Motor neuron (in vitro differentiated cells): ENCODE measurements at places on chromosomes 2 and 18. TPM values are rescaled to one million over a fixed set of nuclear protein-coding genes. Genes with fewer than 3 reads are reported as not detected.

GRCh38 chr2:188383158-188383557 lies 91.5 kb downstream of the GULP1 start:
- ATAC-seq = no peak

- ATAC-seq = peak; percentile 88
These were observed 5.5 kb downstream of the TMBIM1 start for GRCh38 chr2:218286570-218287459.

- no peak for ATAC-seq
These were observed 253.4 kb downstream of the CYP26B1 start for GRCh38 chr2:71894261-71894660.

DNA sequence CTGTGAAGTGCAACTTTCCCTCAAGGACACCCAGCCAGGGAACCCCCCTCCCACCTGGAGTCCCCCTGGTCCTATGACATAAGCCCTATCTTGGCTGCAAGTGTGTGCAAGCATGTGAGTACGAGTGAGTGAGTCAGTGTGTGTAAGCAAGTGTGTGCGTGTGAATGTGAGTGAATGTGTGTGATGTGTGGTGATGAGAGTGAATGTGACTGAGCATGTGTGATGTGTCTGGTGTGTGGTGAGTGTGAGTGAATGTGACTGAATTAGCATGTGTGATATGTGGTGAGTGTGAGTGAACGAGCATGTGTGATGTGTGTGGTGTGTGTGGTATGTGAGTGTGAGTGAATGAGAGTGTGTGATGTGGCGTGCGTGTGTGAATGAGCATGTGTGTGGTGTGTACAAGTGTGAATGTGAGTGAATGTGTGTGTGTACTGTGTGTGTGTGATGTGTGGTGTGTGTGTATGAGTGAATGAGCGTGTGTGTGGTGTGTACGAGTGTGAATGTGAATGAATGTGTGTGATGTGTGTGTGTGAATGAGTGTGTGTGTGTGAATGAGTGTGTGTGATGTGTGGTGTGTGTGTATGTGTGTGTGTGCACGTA lies 68.8 kb upstream of the SMAD7 start:
- no peak for ATAC-seq

GRCh38 chr2:120231564-120231973 lies 8.4 kb upstream of the TMEM185B start:
- no peak for ATAC-seq

Gene CHRNA1
- 0.49 and 1.1 TPM in 2 replicates for total RNA-seq

Gene NT5DC4
- total RNA-seq = 0.09 TPM in 1 of 2 replicates, not detected in the other

Gene CD207
- 0.27 and 0.44 TPM in 2 replicates for total RNA-seq
